ENCODE measurements at places on chromosomes 1 and 21.

DNA sequence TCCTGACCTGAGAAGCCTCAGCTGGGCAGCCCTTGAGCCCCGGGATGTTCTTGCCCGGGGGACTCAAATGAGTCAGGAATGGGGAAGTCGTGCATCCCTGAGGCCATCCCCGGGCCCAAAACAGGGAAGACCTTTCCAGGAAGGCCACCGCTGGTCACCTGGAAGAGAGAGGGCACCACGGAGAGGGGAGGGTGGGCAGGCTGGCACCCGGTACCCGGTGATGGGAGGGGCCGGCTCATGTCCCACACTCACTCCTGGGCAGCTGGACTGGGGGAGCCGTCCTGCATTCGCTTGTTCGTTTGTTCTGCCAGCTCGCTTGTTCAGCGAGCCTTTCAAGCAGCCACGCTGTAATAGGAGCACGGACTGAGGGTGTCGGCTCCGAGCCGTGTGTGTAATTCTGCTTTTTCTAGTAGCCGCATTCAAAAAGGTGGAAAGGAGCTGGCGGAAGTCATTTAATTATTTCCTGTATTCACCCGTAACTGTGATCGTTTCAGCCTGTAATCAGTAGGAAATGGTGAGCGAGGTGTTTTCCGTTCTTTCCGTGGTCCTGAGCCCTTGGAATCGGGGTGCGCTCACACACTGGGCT, 48.4 kb upstream of the CCDC27 start:
- no peak for DNase-seq

GRCh38 chr1:232428036-232428645, 201.8 kb downstream of the SIPA1L2 start:
- DNase-seq = no peak

GRCh38 chr1:4494558-4494957, 159.9 kb upstream of the AJAP1 start:
- no peak for DNase-seq

GRCh38 chr1:110875216-110875731, 2.3 kb downstream of the CD53 start:
- DNase-seq = no peak

- peak; percentile 34 for DNase-seq
Measured at GRCh38 chr1:80066060-80066459, 1059.5 kb upstream of the ADGRL4 start.

DNA sequence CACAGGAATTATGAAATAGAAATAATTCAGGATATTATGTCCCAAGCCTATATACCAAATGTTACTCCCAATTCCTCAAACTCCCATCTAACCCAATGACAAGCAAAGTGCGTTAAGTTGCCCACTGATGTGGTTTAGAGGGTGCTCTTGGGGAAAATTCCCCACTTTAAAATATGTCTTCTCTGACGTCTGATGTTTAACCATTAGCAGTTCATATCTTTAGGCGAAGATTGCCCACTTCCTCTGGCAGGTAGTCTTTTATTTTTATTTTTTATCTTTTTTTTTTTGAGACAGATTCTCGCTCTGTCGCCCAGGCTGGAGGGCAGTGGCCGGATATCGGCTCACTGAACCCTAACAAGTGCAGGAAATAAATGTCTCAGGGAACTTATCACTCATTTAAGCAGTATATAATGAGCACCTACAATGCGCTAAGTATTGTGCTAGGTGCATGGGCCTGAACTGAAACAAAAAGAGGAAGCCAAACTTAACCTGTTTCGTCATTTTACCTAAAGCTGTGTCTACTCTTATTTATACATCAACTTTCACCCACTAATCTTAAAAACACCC, 1.3 kb upstream of the LYST start:
- no peak for DNase-seq

GRCh38 chr1:204564835-204565234, 48.6 kb downstream of the MDM4 start:
- no peak for DNase-seq

DNA sequence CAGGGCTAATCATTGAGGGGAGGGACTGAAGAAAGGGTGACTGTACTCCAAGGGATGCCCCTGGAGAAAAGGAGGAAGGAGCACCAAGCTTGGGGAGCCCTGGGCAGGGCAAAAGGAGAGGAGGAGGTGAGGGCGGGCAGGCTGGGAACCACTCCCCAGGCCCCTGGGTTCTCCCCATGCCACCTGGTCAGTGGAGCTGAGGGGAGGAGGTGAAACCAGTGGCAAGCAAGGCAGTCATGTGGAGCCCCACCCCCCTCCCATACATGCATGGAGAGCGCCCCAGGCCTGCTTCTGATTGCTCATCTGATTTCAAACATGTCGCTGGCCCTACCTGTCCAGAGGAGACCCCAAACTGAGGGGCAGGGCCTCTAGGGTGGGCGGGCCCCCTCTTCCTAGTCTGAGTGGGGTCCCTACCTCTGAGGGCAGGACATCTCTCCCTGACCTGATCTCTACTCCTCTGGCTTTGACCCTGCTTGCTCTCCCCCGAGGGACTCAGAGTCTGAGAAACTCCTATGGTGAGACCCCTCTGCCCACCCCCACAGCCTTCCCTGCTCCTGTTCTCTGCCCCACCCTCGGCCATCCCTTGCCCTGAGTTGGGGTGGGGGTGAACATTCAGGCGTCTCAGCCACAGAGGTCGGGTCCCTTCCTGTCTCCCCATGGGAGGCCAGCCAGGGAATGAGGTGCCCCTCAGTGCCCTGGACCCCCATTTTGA, 18.6 kb downstream of the INSRR start:
- DNase-seq = no peak

GRCh38 chr1:225121095-225121494, 191.6 kb downstream of the DNAH14 start:
- no peak for DNase-seq

- no peak for DNase-seq
Measured at GRCh38 chr1:40954626-40955025, 24.9 kb upstream of the CTPS1 start.

DNA sequence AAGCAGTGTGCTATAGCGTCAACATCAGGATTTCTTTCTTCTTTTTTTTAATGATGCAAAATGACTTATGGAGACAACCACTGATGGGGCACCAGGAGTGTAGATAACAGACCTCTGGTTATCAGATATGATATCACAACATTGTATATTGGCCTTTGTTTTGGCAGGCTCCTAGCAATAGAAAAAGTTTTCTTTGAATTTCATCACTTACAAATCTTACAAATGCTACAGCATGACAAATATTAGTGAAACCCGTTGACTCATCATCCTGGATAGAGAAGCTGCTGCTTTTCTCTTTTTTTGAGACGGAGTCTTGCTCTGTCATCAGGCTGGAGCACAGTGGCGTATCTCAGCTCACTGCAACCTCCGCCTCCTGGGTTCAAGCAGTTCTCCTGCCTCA, 92.9 kb downstream of the LTN1 start:
- no peak for DNase-seq

DNA sequence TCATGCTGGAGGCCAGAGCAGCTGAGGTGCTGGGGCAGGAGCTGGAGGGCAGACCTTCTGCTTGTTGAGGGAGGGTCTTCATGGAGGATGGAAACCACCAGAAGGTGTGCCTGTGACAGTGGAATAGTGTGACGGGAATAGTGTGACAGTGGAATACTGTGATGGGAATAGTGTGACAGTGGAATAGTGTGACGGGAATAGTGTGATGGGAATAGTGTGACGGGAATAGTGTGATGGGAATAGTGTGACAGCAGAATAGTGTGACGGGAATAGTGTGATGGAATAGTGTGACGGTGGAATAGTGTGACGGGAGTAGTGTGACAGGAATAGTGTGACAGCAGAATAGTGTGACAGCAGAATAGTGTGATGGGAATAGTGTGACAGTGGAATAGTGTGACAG, 325.1 kb downstream of the HHAT start:
- DNase-seq = no peak

GRCh38 chr1:15001317-15001915, 152.1 kb upstream of the TMEM51 start:
- no peak for DNase-seq

- no peak for DNase-seq
Measured at GRCh38 chr21:34061983-34062382, 11.4 kb upstream of the MRPS6 start.

GRCh38 chr1:229263254-229263653, 7.7 kb upstream of the RAB4A start:
- no peak for DNase-seq

GRCh38 chr1:93042187-93043056, 36.7 kb upstream of the MTF2 start:
- no peak for DNase-seq

- DNase-seq = no peak
Measured at GRCh38 chr1:38481871-38482826, 377.4 kb downstream of the RRAGC start.

DNA sequence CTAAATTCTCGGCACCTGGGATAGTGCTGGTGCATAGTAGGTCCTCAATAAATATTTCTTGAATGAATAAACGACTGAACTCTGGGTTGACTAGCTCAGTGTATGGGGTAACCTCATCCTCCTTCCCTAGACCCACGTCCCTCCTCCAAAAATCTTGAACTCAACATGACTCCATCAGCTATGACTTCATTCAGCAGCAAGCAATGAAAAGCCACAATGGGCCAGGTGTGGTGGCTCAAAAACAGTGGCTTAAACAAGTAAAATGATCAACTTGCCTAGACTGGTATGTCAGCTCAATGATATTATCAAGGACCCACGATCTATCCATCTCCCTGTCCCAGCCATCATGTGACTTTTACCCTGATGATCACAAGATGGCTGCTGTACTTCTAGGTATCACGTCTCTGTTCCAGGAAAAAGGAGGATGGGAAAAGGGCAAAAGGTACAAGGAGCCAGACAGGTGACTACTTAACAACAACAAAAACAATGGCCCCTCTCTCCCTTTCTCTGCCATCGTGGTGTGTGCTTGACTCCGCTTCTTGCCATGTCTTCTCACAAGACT, 13.0 kb upstream of the PAQR7 start:
- no peak for DNase-seq

DNA sequence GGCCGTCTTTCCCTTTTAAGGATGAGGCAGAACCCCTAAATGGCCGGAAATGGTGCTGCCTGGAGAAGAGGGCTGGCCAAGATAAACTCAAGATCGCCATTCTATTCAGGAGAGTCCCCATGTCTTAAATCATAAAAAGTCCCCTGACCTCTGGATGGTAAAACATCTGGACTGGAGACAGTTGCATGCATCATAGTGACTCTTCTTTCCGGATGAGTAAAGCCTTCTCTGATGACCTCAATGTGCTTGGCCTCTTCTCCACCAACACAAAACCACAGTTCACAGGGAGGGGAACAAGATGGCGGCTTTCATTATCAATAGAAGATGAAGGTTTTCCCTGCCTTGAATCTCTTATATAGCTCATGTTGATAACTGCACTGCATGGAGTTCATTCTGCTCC, 27.5 kb upstream of the H6PD start:
- DNase-seq = no peak

DNA sequence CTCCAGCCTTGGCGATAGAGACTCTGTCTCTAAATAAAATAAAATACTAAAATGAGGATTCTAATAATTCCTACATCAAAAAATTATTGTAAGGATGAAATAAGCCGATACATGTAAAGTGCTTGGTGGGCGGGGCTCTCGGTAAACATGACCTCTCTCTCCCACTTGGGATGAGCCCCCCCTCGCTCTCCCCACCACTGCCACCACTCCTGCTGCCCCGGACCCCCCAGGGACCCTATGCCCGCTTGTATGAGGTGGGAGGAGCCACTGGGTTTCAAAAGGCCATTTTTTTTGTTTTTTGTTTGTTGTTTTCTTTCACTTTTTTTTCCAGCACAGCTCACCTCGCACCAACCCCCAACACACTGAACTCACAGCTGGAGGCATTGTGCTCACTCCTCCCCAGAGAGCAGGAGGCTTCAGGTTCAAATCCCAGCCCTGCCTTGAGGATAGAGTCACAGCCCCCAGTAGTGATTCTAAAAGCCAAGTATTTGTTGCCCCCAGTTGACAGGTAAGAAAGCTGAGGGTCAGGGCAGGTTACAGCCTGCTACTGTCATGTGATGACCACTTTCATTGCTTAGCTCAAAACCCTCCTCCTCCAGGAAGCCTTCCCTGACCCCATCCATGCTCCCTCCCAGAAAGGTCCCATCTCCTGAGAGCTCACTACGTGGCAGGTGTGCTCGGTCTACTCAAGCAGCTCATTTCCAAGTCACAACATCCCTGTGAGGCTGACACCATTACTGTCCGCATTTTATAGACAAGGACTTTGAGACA, 4.2 kb downstream of the SDC3 start:
- DNase-seq = no peak

- DNase-seq = no peak
Measured at GRCh38 chr1:184753117-184753516, 1.5 kb downstream of the EDEM3 start.

GRCh38 chr1:84301785-84302385, 377 bp downstream of the SAMD13 start:
- no peak for DNase-seq

DNA sequence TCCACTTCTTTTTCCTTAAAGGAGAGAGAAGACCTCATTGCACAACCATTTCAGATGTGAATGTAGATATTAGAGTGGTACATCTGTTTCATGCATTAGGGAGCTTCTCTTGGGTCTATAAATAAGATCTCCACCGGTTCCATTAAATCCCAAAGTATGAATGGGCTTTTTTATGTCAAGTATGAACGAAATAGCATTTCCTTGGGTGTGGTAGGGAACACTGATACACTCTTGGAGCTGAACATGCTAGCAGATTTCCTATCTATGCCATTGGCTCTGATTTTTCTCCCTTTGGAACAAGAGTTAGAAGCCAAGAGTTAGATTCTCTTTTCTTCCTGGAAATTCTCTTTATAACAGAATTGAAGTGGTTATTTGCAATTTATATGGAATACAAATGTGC, 245.6 kb upstream of the ADAMTS5 start:
- no peak for DNase-seq

GRCh38 chr1:153544453-153545066, 1.0 kb downstream of the S100A4 start:
- no peak for DNase-seq

DNA sequence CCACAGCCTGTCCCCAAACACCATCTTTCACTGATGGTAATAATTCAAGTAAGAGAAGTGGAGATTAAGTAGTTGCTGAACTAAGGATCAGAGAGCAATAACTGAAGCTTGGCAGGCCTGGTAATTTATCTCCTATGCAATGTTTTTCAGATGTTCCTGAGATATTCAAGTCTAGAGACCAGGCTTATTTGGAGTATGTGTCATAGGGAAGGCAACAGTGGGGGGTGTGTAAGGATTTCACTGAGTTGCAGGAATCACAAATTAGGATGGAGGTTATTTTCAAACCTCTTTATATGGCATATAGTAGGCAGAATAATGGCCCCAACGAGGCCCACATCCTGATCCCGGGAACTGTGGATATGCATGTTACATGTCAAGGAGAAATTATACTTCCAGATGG, 171.7 kb downstream of the KCNJ6 start:
- no peak for DNase-seq

DNA sequence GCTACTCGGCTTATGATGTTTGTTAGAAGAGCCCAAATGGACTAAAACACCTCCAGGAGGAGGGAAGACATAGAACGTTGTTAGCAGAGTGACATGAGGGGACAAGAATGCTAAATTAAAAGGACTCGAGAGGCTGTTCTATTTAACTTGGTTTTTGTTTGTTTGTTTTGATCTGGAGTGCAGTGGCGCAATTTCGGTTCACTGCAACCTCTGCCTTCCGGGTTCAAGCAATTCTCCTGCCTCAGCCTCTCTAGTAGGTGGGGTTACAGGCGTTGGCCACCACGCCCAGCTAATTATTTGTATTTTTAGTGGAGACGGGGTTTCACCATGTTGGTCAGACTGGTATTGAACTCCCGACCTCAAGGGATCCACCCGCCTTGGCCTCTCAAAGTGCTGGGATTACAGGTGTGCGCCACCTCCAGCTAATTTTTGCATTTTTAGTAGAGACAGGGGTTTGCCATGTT, 5.1 kb upstream of the HNRNPU start:
- DNase-seq = no peak
